ENCODE measurements at places on chromosomes 4 and X. TPM values are rescaled to one million over a fixed set of nuclear protein-coding genes. Genes with fewer than 3 reads are reported as not detected.

- DNase-seq, result no peak
Measured at GRCh38 chr4:64330143-64330542, 79.1 kb downstream of the TECRL start.

NCAPG gene
- polyA plus RNA-seq, result 58.9 TPM

HMGB3 gene
- polyA plus RNA-seq, result 108 TPM

TBC1D8B gene
- 10.8 TPM for polyA plus RNA-seq

DNA sequence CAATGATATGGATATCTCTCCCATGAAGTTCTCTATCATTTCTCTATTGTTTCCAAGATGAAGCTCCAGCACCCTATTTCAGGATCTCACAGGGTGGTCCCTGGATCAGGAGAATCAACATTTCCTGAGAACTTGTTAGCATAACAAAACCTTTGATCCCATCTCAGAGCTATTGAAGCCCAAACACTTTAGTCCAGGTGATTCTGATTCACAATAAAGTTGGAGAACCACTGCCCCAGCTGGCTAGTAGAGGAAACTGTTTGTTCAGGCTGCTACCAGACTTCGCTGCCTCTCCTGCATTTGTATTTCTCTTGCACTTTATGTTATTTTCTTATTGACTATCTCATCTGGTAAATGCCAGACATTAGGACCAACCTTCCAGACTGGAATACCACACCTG lies 65.4 kb downstream of the CEP44 start:
- no peak for DNase-seq

CCDC120 gene
- 11.4 TPM for polyA plus RNA-seq

DNA sequence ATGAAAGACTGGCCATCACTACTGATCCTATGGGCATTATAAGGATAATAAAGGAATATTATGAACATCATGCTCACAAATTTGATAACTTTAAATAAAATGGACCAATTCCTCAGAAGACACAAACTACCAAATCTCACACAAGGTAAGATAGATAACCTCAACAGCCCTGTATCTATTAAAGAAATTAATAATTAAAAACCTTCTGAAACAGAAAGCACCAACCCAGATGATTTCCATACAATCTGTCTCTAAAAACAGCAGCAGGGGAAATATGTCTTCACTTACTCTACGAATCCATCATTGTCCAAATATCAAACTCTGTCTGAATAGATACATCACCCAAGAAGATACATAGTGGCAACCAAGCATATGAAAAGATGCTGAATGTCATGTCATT lies 55.2 kb downstream of the LCORL start:
- no peak for DNase-seq

DNA sequence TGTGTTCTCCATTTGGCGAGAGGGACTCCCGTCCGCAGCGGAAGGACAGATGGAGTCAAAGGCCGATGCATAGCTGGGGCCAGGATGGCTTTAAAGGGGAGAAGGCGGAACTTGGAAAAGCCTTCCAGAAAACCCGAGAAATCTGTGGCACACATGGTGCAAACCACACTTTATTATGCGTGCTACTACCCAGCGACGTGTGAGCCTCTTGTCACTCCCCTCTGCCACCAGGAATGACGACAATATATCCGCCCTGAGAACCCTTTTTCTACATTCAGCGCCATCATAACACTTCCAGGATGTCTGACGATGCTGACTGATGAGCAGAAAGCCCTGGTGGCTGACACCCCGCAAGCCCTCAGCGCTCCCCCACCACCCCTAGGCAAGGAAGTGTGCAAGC lies 689 bp upstream of the DCHS2 start:
- no peak for DNase-seq

- no peak for DNase-seq
Measured at GRCh38 chrX:142250502-142250901, 45.4 kb upstream of the MAGEC2 start.

GRCh38 chr4:144499777-144500176 lies 146.2 kb upstream of the HHIP start:
- no peak for DNase-seq

DNA sequence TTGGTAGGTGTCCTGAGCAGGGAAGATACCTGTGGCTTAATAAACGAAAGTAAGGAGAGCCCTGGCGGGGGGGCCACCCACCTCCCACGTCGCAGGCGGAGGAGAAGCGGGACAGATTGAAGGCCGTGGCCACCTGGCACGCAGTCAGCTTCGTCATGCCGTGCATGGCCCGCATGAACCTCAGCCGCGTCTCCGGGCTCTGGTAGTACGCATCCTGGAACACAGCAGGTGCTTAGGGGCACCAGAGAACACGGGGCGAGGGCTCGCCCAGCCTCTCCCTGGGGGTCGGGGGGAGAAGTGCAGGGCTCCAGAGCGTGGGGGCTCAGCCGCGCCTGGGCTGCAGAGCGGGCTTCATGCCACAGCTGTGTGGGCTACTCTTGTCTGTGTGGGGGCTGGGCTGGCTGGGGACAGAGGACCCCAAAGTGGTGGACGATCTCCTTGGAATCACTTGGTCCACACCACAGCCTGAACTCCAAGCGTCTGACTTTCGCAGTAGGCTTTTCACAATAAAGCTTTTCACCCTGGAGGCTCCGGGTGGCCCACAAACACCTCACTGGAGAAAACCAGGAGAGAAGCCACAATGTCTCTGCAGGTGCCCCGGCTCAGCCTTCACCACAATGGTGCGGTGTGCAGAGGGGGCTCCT lies 27.1 kb upstream of the SLC25A6 start:
- DNase-seq, result no peak

DNA sequence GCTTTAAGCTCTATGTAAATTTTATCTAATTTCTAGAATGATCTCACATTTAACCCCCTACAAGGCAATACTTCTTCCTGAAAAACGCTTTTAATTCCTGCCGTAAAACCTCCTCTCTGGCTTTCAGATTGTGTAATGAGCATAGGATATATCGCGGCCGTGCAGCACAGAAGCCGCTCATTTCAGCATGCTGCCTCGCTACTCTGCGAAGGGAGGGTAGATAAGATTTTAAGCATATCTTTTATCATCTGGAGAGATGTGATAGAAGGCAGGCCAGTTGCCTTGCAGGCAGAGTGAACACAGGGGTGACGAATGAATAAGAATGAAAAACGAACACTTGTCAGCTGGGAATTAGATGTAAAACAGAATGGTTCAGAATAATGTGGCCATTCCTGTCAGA lies 265.5 kb downstream of the UNC5C start:
- DNase-seq, result no peak

- peak; percentile 15 for DNase-seq
Measured at GRCh38 chrX:50988649-50989048, 78.1 kb downstream of the BMP15 start.

BEX4 gene
- 91.0 TPM for polyA plus RNA-seq

DNA sequence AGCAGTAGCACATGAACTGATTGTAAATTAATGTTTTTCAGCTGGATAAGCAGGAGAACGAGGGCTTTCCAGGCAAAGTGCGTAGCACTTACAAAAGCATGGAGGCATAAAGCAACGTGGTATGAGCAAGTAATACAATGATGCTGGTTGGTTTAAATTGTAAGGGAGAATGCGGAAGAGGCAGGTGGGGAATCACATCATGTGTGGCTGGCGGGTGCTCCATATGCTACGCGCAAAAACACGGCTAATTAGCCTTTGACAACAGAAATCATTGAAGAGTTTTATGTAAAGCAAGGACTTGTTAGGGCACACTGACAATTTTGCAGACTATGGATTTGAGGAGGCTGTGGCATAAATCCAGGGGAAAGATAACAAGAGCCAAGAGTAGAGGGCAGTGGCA lies 14.6 kb downstream of the SYTL4 start:
- no peak for DNase-seq

GRCh38 chr4:64248186-64248585 lies 161.1 kb downstream of the TECRL start:
- no peak for DNase-seq

RBM47 gene
- 24.9 TPM for polyA plus RNA-seq

GRCh38 chr4:57018980-57019379 lies 40.3 kb downstream of the POLR2B start:
- DNase-seq, result no peak

GRCh38 chr4:78552389-78553042 lies 946 bp downstream of the ANXA3 start:
- DNase-seq, result peak; percentile 39

OPHN1 gene
- 7.3 TPM for polyA plus RNA-seq

- DNase-seq, result no peak
Measured at GRCh38 chr4:94334962-94335361, 7.7 kb downstream of the HPGDS start.

DNA sequence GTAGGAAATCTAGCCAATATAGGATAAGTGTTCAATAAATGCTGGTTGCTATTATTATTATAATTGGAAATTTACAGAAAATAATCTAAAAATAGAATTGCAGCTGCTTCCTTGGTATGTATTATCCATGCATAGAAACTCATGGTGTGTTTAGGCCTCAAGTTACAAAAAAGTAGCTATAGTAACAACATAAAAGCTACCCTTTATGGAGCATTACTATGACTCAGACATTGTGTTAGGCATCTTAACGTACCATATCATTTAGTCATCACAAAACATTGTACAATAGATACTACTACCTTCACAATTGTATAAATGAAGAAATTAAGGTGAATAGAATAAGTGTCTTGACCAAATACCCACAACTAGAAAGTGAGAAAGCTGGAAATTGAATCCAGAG lies 126.9 kb upstream of the NRK start:
- DNase-seq, result no peak

DNA sequence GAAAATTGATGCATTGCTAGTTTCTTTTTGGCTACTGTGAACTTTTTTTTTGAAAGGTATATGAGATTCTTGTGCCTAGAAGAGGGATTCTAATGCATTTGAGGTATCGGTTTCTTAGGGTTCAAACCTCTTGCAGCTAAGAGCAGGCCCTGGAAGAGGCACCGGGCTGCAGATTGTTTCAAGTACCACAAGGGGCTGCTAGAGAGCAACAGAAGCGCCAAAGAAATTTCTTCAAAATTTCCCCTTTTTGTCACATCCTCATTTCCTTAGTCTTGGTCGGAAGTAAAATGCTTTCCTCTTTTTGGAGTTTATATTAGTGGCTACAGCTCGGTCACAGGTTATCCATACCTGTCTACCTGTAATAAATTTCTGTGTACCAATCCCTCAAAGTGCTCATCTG lies 89.8 kb downstream of the PDGFRA start:
- DNase-seq, result peak; percentile 21

- no peak for DNase-seq
Measured at GRCh38 chr4:117821834-117822233, 212.5 kb upstream of the NDST3 start.

DNA sequence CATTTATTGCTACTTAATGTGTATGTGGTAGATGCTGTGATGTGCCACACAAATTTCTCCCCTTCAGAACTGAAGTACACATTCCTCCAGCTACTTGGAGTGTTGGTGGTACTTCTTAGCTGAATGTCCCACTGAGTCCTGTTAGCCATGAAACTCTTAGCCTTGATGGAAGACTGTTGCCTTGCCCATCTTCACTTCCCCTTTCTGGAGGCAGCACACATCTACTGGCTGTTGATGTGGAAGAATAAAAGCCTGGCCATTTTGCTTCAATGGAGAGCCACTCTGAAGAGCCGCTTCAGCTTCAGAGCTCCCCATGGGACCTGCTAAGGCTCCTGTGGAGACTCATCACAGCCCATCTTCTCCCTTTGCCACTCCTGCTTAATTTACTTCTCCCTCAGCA lies 157.7 kb upstream of the PITX2 start:
- no peak for DNase-seq

FREM3 gene
- polyA plus RNA-seq, result 6.0 TPM

- DNase-seq, result no peak
Measured at GRCh38 chrX:119755981-119756533, 2.3 kb upstream of the SOWAHD start.

GK2 gene
- polyA plus RNA-seq, result not detected

GRCh38 chr4:2138846-2139500 lies 79.8 kb downstream of the NAT8L start:
- DNase-seq, result no peak

DNA sequence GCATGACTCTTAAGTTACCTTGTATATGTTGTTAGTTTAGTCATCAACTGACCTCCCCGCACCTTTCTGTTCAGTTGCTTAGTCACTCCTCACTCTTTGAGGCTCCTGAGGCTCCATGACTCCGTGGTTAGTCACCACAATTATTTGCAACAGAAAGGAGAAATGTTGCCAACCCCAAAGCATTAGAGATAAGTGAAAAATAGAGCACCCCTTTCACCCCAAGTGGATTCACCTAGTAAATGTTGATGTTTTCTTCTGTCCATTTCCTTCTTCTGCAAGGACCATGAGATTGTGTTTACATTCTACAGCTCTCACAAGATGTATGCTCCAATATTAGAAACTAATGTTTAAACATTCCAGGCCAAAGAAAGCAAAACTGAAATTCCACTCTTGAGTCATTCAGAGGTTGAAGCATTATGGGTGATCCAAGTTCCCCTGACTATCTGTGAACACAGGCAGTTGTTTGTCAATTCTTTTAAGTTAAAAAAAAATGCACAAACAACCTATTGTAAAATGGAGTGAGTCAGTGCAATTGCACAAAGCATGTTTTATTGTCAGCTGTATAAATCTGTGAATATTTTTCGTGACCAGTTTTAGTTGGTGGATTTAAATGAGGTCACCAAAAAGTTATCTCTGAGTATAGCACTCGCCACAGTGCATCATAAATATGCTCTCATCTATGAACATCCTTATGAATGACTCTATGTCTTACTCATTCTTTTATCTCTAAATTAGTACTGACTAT lies 552.4 kb upstream of the MAGEB2 start:
- DNase-seq, result no peak
